Keratinocyte (primary cell): ENCODE measurements at places on chromosomes 2 and 18. TPM values are rescaled to one million over a fixed set of nuclear protein-coding genes. Genes with fewer than 3 reads are reported as not detected.

- H3K4me1 ChIP-seq, result peaks cover 17% of the 10 kb centered on the region
- no peak overlapping the region for H3K4me3 ChIP-seq
- H3K27ac ChIP-seq, result no peak overlapping the region
- DNase-seq, result no peak
Measured at GRCh38 chr2:64223055-64223454, 78.8 kb upstream of the PELI1 start.

The TMEM247 gene
- not detected in 3 replicates for polyA plus RNA-seq

DNA sequence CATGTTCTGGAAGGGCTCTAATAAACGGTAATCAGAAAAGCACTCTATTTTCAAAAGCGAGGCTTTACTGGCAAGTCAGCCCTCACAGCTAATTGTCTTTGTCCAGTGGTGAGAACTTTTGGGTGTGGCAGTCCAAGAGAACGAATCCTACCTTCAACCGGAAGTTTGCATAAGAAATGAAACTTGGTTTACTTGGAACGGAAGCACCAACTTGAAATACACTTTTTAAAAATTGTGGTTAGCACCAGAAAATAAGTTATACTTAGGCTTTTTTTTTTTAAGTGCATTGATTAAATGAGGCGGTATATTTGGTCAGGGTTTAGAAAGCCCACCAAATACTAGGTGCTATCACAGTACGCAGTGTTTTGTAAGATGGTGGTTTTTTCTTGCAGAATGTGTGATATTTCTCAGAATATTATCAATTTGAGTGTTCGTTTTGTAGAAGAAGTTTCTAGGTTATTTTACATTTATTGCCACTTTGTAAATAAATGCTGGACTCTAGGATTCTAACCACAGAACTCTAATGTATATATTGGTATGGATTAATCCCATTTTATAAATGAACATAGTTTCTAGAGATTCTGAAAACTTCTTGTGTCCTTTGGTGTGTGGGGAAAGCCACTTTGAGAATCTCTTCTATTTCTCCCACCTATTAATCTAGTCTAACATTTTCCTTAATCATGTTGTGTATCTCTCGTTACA is 1.2 kb downstream of the MYL12A start:
- peak overlapping the region; percentile 94 for H3K4me3 ChIP-seq
- no peaks in the 10 kb centered on the region for H3K27me3 ChIP-seq
- H3K4me1 ChIP-seq, result peaks cover 36% of the 10 kb centered on the region
- no peak for DNase-seq

The TRABD2A gene
- polyA plus RNA-seq, result 0.44 to 0.86 TPM (median 0.54 TPM) in 3 replicates
